ENCODE measurements at places on chromosomes 2 and 18.

- no peak for DNase-seq
Observed at GRCh38 chr2:226023946-226024345, 624.4 kb downstream of the NYAP2 start.

DNA sequence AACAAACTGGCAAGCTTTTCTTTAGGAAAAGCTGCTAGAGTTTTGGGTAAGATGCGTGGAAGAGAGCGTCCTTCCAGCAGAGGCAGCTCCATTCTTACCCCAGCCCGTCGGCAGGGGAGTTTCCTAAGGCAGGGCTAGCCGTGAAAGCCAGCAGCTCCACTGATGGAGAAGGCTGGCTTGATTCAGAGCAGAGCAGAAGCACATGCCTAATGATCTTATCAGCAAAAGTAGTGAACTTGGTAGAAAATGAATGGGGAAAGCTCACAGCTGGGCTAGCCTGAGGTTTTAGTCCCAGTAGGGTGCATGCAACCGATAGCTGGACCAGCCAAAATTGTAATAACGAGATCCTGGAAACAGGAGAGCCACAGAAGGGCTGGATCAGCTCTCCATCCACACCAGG, 20.8 kb downstream of the LAMA1 start:
- no peak for DNase-seq

DNA sequence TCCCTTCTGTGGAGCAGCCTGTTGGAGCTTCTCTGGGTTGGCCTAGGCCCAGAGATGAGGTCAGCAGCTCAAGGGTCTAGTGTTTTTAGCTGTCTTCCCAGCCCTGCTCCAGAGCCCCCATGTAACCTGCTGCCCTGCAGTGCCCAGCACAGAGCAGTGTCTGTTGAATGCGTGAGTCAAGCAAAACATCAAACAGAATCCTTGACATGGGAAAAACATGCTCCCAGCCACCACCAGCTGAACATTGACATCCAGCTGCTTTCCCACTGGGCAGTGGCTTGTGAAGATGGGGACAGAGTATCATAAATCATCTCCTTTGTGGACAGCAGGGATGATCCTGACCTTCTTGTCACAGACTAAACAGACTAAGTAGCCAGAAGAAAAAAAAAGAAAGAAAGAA, 22.6 kb downstream of the IMPA2 start:
- DNase-seq, result no peak

DNA sequence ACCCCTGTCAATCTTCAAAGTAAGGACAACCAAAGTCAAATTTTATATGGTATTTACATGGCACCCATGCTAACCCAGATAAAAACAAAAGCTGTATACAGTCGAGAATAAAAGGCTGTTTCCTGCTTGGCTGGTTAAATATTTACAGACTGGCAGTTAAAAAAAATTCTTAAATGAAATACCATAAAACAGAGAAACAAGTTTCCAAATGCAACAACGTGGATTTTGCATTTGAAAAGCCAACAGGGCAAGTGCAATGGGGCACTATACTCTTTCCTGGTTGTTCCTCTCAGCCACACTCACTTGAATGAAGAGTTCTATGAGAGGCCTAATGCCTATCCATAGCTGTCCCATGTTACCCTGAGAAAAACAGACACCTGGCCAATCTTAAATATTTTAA, 6.1 kb upstream of the NR4A2 start:
- peak; percentile 58 for DNase-seq

DNA sequence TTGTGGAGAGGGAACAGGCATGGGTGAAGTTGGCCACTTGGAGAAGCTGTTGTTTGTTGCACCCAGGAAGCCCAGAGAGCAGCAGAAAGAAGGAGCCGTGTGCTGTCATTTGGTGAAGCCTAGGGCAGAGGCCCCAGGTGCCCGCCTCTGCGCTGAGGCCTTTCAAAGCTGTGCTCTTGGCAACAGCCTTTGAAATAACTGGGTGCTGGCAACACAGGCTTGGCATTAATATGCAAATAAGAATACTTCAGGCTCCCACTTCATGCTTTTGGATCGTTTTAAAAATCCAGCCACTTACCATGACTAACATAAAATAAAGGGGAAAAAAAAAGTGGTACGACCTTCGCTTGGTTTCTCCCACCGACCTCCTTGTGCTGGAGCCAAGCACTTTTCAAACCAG, 41.1 kb downstream of the DHRS9 start:
- no peak for DNase-seq

GRCh38 chr2:226720948-226721347, 78.7 kb downstream of the IRS1 start:
- DNase-seq, result no peak

DNA sequence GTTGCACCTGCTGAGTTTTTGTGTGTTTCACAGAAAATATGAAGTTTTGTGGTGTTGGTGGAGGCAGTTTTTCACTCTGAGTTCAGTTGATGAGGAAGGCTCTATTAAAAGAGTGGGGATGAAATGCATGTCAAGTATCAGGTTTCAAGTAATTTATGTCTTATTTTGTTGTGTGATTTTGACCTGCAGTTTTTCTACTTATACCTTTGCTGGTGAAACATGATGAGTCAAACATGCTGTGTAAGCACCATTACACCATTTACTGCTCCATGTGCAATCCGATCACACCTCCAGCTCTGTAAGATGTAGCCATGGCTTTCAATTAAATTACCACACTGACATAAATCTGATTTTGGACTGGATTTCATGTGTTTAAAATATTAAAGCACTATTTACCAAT, 174.5 kb upstream of the ZEB2 start:
- no peak for DNase-seq

GRCh38 chr2:38709567-38710194, 41.5 kb downstream of the SRSF7 start:
- DNase-seq, result no peak

- no peak for DNase-seq
Observed at GRCh38 chr2:70897203-70897976, 38.3 kb upstream of the ATP6V1B1 start.

DNA sequence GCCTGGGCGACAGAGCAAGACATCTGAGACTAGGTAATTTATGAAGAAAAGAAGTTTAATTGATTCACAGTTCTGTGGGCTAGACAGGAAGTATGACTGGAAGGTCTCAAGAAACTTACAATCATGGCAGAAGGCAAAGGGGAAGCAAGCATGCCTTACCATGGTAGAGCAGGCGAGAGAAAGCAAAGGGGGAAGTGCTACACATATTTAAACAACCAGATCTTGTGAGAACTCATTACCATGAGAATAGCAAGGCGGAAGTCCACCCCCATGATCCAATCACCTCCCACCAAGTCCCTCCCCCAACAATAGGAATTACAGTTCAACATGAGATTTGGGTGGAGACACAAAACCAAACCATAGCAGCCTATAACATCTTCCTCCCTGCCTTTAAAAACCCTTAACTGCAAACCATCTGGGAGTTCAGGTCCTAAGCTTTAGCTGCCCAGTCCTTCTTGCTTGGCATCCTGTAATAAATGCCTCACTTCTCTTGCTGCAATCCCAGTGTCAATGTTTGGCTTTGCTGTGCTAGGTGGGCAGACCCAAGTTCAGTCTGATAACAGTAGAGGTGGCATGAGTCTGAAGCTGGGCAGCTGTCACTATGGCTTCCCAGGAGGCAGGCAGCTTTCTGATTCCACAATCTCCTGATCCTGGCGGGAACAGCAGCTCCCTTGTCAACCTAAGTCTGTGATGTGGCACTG, 11.2 kb upstream of the SP5 start:
- DNase-seq, result no peak

DNA sequence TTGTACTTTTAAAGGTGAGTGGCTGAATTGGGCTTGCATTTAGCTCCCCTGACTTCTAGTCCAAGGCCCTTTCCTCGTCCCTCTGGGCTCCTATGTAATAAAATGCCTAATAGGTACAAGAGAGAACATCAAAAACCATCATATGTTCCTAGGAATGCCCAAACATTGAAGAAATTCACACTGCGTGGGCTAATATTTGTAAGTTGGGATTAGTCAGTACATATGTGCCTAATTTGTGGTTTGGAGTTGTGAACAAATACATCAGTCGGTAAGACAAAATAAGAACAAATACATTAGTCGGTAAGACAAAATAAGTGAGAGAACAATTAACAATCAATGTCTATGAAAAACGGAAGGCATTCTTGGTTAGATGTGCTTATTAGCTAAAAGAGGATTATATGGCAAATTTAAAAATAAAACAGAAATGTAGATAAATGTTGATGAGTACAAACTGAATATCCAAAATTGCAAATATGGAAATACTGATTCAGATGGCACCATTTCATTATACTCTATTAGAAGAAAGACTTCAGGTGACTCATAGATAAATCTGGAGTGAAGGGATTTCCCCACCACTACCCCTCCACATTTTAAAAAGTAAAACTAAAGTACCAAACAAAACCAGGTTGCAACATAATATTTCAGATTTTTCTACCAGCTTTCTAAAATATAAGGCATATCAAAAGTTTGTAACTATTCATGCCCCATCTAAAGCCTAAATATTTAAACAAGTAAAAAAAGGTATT, 325.4 kb downstream of the ZEB2 start:
- no peak for DNase-seq

DNA sequence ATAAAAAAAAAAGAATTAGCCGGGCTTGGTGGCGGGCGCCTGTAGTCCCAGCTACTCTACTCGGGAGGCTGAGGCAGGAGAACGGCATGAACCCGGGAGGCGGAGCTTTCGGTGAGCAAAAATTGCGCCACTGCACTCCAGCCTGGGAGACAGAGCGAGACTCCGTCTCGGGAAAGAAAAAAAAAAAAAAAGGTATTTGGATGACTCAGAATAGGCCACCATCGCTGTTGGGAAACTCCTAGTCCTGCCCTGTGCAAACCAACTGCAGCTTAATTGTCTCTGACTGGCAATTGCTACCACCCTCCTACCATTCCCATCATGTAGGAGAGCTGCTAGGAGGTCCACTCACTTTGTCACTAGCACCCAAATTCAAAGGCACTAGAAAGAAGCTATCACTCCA, 43.5 kb downstream of the ATP8B1 start:
- no peak for DNase-seq

DNA sequence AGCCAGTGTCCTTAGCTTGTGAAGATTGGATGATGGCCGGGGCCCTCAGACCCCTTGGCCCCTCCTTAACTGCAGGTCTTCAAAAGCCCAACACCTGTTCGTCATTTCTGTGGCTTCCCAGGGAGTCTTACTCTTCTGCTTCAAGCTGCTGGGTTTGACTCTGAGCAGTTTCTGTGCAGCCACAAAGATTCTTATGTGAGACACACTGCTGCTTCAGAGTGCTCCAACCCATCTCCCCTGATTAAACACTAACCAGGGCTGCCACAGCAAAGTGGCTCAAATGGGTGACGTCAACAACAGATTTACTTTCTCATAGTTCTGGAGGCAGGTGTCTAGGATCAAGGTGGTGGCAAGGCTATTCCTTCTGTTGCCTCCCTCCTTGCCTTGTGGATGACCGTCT, 40.8 kb downstream of the TSN start:
- no peak for DNase-seq

DNA sequence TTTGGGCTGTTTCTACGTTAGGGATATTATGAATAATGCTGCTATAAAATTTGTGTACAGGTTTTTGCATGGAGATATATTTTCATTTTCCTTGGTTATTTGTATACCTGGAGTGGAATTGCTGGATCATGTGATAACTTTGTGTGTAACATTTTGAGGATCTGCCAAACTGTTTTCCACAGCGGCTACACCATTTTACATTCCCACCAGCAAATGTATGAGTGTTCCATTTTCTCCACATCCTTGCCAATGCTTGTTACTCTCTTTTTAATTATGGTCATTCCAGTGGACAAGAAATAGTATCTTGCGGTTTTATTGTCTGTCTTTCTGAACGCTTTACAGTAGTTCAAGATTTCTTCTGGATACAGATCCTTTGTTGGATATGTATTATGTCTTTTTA, 13.6 kb downstream of the GORASP2 start:
- DNase-seq, result no peak

GRCh38 chr2:111704246-111704645, 179.7 kb downstream of the ANAPC1 start:
- DNase-seq, result no peak
